Stimulated activated effector memory CD8-positive, alpha-beta T cell treated with anti-CD3 and anti-CD28 coated beads, Interleukin-12 subunit alpha, Interleukin-12 subunit beta, amount 100 ng/mL, for 72 hours (primary cell): ENCODE measurements at places on chromosomes 6 and 20.

DNA sequence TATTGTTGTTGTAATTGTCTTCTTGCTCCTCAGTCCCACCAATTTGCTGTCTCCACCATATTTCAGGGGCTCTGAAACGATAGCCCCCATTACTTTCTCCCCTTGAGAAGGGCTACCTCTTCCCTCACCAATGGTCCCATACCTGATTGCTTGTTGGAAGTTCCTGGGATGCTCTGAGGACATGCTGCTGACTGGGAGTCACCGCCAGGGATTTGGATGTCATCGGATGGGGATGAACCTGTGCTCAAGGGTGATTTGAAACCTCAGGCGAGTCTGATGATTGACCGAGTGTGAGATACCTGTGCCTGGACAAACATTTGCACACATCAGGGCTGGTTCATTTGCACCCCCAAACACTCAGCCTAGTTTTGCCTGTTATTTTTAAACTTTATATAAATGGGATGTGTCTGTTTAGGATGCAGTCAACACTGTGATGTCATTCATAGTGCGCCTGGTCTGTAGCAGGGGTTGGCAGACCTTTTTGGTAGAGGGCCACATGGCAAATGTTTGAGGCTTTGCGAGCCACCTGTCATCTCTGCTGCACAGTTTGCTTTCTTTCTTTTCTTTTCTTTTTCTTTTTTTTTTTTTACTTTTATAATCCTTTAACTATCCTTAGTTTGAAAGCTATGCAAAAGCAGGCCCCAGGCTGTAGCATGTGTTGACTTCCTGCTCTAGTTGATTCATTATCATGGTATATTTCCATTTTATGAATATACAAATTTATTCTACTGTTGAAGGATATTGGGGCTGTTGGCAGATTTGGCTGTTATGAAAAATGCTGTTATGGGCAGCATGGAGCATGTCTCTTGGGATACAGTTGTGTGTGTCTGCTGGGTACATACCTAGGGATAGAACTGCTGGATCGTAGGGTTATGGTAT lies 118.5 kb upstream of the PHACTR3 start:
- DNase-seq: no peak

GRCh38 chr20:845941-846893 lies 12.7 kb downstream of the FAM110A start:
- DNase-seq: no peak

DNA sequence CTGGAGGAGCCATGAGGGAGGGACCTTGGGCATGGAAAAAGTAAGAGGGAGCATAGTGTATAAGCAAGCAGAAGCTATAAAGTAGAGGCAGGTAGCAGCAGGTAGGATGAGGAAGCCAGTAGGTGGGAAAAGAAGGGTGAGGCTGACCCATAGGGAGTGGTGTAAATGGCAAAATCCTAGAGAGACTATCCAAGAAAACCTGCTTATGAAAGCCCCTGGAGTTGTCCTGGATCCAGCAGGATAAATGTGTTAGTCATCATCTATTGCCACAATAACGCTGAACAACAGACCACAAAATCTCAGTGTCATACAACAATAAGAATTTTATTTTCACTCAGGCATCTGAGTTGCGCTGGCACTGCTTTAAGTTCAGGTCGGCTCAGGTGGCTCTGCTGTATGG lies 30.2 kb downstream of the CHD6 start:
- DNase-seq: no peak

DNA sequence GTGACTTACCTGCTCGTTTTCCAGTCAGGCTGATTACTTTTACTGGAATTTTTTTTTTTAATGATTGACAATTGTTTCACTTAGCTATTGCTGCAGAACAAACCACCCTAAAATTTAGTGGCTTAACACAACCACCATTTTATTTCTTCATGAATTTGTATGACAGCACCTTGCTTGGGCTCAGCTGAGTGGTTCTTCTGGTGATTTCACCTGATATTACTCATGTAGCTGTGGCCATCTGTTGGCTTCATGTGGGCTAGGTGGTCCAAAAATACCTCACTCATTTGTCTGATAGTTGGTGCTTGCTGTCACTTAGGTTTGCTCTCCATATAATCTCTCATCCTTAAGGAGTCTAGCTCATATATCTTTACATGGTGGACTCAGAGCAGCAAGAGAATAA lies 5.3 kb downstream of the ISM1 start:
- DNase-seq: no peak

GRCh38 chr6:146441907-146442306 lies 101.7 kb upstream of the RAB32 start:
- no peak for DNase-seq

DNA sequence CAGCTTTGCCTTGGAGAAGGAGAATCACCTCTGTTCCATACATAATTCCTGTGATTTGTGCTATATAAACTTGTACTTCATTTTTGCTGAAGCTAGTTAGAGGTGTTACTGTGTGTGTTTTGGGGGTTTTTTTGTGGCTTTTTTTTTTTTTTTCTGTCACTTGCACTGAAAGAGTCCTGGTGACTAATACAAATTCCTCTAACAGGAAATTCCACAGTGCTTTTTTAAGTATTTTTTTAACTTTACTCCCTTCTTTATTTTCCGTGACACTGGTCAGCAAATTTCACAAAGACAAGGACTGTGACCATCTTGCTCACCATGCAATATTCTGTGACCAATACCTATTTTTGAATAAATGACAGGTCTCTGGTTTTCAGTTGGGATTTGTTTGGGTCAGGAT lies 110.5 kb downstream of the ISM1 start:
- no peak for DNase-seq

GRCh38 chr6:145329257-145329656 lies 406.1 kb downstream of the EPM2A start:
- DNase-seq: no peak

DNA sequence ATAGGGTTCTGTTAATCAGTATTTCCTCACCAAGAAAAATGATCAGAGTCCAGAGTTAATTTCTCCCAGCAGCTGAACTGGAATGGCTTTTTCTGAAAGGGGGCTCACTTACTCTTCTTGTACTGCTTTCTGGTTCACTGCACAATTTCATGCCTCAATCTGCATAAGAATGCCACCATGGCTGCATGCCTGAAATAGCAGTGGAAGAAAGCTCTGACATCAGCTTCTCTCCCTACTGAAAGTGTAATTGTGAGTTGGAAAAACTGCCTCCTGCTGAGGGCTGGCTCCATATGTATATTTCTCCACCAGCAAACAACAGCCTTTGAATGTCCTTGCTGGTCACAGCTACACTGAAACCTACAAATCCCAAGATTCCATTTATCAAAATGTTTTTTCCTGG lies 1027.2 kb upstream of the GJE1 start:
- DNase-seq: no peak

- DNase-seq: no peak
Measured at GRCh38 chr6:63347599-63347998, 27.8 kb upstream of the LGSN start.

DNA sequence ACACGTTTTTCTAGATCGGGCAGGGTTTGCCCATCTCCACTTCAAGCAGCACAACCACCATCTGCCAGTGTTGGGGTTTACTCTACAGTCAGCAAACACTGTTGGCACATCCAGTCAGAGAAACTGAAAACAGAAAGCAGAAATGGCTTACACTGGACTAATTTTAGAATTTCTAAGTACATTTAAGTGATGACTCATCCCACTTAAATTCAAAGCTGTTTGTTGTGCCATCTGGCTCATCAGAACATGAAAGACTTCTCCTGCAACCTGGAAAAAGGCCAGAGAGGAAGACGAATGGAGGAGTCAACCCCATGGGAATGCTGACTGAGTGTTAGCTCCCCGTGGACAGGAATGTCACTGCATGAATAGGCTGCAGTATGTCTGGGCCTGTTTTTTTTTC lies 21.8 kb downstream of the FAM209B start:
- DNase-seq: no peak

GRCh38 chr6:35624341-35625070 lies 64.2 kb downstream of the FKBP5 start:
- no peak for DNase-seq

DNA sequence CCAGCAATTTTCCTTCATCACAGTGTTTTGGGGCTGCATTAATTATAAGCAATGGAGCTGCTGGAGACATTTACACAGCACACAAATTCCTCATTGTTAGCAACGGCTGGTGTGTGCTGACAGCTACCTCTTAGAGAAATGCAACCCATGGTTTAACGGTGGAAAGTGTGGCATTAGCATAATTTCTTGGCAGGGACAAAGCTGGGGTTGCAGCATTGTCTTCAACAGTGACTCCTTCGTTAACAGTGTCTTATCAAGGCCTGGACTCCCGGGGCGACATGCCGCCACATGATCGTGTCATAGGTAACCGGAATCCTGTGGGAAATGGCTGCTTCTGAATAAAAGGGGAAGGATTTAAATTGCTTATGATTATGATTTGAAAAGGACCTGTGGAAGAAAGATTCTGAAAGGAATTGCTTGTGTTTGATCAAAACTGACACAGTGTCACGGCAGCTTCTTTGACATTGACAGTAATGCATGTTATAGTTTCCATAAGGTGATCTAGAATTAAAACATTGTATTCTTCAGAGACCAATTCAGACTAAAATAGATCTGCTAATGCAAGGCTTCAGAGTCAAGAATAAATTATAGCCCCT lies 128.0 kb downstream of the UST start:
- no peak for DNase-seq

DNA sequence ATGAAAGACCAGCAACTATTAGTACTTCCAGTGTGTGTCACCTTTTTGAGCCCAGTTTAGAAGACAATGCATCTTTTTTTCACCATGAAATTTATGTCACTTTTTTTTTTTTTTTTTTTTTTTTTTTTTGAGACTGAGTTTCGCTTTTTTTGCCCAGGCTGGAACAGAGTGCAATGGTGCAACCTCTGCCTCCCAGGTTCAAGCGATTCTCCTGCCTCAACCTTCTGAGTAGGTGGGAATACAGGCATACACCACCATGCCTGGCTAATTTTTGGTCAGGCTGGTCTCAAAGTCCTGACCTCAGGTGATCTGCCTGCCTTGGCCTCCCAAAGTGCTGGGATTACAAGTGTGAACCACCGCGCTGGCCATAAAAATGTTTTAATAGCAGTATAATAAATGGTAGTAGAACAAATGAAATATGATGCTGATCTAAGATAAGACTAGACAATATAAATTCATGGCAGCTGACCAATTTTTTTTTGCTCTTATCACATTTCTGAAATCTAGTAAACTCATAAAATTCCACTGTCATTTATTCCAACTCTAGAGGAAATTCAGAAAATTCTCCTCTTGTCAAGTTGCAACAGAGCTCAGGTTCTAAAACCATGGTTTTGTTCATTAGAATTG lies 21.3 kb downstream of the NHSL1 start:
- DNase-seq: no peak

GRCh38 chr6:41471064-41471895 lies 74.9 kb upstream of the FOXP4 start:
- no peak for DNase-seq

- DNase-seq: no peak
Measured at GRCh38 chr20:12700701-12701100, 308.1 kb upstream of the SPTLC3 start.

DNA sequence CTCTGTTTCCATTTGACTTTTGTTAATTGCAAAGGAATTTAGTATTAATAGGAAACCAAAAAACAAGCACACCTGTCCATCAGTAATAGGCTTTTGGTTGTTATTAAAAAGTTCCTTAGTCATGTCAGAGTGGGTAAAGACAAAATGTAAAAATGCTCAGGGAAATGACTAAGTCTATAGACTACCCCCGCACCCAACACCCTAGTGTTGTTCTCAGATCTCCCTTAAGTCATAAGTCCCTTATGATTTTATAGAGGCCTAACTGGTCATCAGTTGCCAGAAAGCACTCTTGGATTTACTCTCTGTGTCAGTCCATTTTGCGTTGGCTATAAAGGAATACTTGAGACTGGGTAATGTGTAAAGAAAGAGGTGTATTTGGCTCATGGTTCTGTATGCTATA lies 52.8 kb downstream of the MAP3K4 start:
- DNase-seq: no peak

DNA sequence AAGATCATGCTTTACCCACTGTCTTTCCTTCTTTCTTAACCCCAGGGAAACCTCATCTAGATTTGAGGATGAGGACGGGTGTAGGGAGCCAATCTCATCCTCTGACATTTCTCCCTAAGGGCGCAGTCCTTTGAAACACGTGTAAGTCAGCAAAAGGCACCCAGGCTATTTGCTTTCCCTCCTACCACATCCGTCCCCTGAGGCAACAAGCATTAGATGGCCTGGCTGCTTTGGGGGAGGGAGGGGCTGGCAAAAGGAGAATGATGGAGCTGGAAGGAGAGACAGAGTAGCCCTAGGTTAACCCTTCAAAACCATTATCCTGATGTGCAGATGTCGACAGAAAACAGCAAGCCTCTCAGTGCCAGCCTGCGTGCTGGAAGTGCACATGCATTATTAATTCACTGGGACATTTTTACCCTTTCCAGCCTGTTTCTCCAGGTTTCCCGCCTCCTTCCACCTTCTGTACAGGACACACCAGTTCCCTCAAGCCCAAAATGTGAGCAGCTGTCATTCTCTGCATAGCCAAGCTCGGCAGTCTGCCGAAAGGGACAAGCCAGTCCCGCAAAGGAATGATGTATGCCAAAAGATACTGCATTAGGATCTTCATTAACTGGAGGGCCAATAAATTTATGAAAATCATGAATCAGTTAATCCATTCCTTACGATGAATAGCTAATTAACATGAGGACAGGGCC lies 547.2 kb downstream of the CD83 start:
- DNase-seq: no peak

- DNase-seq: no peak
Measured at GRCh38 chr6:3176562-3177355, 19.4 kb upstream of the TUBB2A start.

GRCh38 chr6:106727480-106728149 lies 98.2 kb downstream of the QRSL1 start:
- no peak for DNase-seq

DNA sequence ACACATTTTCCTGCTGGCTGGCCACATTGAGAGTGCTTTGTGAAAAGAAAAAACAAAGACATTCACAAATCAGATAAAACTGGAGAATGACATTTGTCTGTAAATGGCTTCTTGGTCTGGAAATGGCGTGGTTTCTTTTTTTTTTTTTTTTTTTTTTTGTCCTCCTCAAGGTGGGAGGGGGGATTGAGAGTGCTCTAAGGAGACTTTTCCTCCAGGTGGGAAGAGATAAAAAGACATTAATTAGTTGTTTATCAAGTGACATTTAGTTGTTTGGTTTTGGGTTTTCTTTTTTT lies 40.4 kb downstream of the GNAS start:
- DNase-seq: no peak

DNA sequence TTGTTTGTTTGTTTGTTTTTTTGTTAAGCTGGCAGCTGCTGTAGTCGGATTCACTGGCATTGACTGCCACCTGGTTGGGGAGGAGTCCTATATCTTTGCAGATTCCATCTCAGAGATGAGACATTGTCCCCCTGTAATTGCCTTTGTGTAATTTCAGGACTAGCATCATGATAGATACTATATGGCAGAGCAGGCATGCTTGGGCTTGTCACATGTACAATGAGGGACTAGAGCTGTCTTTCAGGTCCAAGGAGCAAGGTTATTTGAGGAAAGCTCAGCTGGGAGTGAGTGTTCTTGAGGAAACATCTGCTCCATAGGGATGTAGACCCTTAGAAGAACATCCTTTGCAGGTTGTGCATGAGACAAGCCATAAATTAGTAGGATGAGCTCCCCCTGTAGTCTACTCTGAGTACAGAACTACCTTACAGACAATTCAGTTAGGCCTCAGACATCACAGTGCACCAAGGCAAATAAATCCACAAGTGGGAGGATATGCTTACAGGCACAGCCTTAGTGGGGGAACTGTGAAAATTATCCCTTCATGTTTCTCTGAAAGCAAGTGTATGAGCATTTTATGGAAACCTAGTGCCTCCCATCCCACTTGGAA lies 62.1 kb downstream of the BMP2 start:
- no peak for DNase-seq
